SW 1271 (cell line): ENCODE measurements at places on chromosomes 16 and 17.

DNA sequence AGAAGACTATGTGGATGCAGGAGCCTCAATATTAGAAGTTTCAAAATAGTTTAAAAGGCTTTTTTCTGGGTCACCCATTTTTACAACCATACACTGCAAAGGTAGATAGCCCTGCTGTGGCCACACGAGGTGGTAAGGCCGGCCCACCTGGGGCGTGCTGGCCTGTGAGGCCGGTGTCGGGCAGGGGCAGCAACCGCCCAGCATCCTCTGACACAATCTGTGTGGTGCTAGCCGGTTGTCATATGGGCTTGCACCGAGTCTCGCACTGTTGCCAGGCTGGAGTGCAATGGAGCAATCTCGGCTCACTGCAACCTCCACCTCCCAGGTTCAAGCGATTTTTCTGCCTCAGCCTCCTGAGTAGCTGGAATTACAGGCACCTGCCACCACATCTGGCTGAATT lies 44.0 kb downstream of the CFAP20 start:
- no peak for DNase-seq

DNA sequence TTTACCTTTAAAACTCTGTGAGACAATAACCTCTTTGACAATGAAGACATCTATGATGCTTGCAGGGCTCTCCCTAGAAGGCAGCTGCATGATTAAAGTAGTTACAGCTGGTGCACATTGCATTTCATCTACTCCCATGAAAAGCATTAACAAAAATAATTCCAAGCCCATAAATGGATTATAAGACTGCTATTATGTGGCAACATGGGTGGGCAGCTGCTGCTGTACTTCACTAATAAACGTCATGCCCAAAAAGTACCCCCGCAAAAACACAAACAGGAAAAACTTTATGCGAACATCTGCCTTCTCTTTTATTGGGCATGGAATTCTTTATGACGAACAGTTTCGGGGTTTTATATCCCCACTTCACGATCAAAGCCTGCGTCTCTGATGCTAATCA lies 224.9 kb downstream of the CA10 start:
- no peak for DNase-seq

- no peak for DNase-seq
These were observed 230.4 kb downstream of the ZNF423 start for GRCh38 chr16:49625311-49626065.

DNA sequence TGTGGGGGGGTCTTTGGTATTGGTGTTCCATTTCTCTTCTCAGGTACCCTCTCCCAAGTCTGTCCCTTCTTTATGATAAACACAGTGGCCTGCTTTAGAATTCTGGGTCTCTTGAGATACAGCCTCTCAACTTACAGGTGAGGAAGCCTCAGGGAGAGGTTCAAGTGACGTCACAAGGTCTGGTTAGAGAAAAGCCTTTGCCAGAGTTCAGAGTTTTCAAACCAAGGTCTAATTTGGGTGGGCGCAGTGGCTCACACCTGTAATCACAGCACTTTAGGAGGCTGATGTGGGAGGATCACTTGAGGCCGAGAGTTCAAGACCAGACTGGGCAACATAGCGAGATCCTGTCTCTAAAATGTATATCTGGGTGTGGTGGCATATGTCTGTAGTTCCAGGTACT lies 2.1 kb downstream of the IRF8 start:
- no peak for DNase-seq

GRCh38 chr16:64878940-64879339 lies 242.9 kb downstream of the CDH11 start:
- DNase-seq, result no peak

- no peak for DNase-seq
These were observed 41.2 kb upstream of the ADCY9 start for GRCh38 chr16:4157376-4157825.
